Activated CD4-positive, alpha-beta memory T cell treated with anti-CD3 and anti-CD28 coated beads, Interleukin-2, amount 10 ng/mL, durations not matched to agents 7 days and 5 days (primary cell): ENCODE measurements at places on chromosomes 11 and 22.

DNA sequence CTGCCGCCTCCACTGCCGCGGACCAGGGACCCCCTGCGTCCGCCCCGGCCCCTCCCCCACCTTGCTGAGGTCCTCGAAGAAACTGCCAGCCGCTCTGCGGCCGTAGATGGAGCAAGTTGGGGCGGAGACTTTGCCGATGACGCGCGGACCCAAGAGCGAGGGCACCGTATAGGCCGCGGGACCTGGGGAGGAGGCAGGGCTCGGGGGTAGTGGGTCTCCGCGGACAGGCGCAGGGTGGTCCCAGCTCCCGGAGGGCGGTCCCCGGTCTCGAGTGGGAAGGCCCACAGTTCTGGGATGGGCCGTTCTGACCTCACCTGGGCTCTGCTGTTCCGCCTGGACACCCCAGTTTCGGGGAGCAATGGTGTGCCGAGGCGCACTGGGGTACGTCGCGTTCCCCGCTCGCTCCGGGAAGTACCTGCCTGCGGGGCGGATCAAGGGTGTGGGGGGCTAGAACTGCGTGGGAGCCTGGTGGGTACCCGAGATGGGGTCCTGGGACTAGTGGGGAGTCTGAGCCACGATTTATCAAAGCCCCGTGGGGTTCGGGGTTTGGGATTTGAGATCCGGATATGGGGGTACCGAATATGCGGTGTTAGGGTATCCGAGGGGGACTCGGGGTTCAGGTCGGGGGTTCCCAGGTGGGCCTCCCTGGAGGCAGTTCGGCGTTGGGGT, 1.2 kb upstream of the TYMP start:
- peak; percentile 90 for DNase-seq

- DNase-seq: no peak
Measured at GRCh38 chr22:48504519-48505140, 1323.0 kb downstream of the BRD1 start.

- DNase-seq: no peak
Measured at GRCh38 chr22:32306561-32306960, 51.1 kb upstream of the RFPL3 start.

DNA sequence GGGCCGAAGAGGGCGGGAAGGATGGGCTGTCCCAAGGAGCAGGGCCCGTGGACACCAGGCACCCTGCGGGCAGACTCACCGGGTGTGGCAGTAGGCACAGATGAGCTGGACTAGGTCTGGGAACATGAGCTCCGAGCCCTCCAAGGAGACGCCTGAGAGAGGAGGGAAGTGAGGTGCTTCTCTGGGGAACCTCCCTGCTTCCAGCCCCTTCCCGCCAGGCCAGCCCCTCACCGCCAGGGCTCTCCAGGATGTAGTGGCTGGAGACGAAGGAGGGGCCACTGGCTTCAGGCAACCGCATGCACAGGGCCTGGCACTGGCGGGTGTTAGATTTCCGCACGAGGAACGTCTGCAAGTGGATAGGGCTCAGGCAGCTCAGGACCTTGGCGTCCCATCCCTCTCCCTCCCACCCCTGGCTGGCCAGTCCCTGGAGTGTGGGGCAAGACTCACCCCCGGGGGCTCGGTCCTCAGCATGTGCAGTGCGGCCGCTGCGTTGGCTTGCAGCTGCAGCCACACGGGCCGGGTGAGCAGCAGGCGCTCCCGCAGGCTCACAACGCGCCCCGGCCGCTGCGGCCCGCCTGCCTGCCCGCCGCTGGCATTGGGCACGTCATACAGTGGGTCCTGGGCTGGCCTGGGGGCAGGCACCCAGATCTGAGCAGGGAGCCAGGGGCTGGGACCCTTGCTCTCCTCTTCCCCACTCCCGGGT, 552 bp downstream of the RIN1 start:
- DNase-seq: no peak

- DNase-seq: no peak
Measured at GRCh38 chr22:40236131-40236665, 58.5 kb downstream of the TNRC6B start.

- no peak for DNase-seq
Measured at GRCh38 chr22:25090225-25090890, 109.3 kb upstream of the CRYBB3 start.

DNA sequence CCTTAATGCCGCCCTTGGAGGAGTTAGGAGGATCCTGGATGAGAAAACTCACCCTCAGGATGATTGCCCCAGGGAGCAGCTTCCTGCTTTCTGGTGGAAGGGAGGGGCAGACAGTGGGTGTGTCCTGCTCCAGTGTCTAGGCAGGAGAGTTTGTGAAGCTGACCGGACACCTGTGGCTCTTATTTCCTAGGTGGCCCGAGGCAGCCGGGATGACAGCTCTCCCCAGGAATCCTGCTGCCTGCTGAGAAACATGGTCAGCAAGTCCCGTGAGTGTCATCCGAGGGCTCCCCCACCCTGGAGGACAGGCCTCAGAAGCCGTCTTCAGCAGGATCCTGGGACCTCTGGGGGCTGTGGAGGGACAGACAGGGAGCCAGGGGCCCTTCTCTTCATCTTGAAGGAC, 50.4 kb downstream of the ST3GAL4 start:
- no peak for DNase-seq

GRCh38 chr11:27227736-27228135, 135.3 kb downstream of the CCDC34 start:
- no peak for DNase-seq

DNA sequence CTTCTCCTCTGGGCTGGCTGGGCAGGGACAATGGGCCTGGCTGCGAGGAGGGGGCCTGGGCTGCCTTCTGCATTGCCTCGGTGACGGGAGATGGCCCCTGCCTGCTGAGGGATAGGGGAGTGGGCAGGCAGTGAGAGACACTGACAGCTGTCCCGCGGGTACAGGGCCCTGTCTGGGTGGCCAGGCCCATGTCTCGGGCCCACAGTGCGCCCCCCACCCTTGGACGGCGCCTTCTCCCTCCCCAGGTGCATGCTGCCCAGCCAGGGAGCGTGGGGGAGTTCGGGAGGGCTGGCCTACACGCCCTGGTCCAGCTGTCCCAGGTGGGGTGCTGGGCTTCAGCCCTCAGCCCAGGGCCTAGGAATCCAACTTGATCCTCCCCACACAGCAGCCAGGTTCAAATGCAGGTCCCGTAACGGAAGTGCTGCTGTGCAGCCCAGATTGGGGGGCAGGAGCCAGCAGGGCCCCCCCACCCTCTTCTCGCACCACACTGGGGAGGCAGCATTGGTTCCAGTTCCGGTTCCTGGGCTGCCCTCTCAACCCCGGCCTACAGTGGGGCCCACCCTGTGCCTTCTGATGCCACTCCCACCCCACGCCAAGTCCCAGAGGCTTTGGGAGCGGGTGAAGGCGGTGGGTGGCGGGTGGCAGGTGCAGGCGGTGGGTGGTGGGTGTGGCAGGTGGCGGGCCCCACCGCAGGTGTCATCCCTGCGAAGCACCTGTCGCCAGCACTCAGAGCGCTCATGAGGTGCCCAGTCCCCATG, 7.3 kb upstream of the TSSC4 start:
- no peak for DNase-seq

DNA sequence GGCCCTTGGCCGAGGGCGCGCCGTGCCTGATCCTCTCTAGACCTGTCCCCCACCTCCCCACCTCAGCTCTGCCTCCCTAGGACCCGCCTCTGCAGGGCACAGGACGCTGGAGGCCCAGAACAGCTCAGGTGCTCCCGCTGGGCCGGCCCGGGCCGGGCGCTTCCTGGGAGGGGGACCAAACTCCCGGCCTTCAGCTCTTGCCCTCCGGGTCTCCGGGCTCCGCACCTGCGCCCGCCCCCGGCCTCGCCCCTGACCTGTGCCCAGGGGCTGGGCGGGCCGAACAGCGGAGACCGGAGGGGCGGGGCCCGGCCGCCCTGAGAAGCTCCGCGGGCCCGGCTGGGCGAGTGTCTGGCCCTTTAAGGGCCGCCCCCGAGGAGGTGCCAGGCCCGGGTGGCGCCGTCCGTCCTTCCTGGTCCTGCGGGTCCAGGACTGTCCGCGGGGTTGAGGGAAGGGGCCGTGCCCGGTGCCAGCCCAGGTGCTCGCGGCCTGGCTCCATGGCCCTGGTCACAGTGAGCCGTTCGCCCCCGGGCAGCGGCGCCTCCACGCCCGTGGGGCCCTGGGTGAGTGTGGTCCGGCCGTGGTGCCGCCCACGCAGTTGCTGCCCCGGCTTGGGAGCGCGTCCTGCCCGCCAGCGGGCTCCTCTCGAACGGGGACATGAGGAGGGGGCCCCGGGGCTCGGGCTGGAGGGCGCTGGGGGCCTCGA, at the start of gene SSH3:
Gene SSH3, plus strand, starts transcription at position 399 of the 703 bp plus-strand sequence. Its CDS starts 96 bp downstream, at position 495.
- DNase-seq: peak; percentile 60

DNA sequence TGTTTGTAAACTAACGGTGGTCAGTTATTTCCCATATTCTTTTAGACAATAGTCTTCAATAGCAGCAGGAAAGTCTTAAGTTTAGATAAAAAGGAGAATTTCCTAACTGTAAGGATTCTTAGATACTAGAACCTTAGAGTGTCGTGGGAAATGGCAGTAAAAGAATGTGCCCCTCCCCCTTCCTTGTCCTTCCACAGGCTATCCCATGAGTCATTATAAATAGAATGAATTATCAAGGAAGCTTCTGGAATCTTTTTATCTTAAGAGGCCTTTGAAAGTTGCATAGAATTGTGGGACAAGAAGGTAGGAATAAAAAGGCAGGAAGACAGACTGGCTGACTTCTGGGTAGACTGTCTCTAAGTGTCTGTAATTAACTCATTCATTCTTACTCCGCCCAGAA, 165.2 kb upstream of the TBCEL start:
- no peak for DNase-seq

GRCh38 chr11:130511765-130512164, 63.3 kb downstream of the ADAMTS15 start:
- no peak for DNase-seq

DNA sequence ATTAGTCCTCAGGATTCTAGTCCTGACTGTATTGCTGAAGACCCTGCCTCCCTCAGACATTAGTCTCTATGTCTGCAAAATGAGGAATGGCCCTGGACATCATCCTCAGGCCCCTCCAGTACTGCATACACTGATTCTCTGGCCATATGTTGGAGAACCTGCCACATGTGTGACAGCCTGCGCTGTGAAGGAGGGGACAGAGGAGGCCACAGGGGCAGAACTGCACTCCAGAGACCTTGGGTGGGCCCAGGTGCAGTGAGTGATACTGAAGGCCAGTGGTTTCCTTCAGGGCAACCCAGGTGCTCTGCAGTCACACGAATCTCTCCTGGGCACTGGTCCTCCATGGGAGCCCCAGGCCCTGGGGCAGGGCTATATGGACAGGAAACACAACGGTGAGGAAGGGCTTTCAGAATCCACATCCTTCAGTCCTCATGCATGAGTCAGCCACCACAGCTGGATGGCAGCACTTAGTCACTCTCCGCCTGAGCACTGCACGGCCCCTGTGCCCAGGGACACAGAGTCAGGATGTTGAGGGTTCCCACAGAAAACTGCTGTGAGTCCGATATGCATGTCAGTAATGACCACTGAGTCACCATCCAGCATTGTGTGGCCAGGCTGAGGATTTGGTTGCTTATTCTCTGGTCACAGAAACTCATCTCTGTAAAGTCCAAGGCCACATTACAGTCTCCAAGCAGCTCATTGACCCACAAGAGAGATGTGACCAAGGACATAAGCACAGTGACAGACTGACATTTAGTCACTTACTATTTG, 39.7 kb downstream of the ME3 start:
- peak; percentile 65 for DNase-seq

GRCh38 chr11:104320097-104320496, 156.2 kb upstream of the PDGFD start:
- DNase-seq: no peak

GRCh38 chr11:44185522-44185921, 90.0 kb downstream of the EXT2 start:
- DNase-seq: no peak

- DNase-seq: no peak
Measured at GRCh38 chr11:104876324-104876723, 21.9 kb downstream of the CASP12 start.

DNA sequence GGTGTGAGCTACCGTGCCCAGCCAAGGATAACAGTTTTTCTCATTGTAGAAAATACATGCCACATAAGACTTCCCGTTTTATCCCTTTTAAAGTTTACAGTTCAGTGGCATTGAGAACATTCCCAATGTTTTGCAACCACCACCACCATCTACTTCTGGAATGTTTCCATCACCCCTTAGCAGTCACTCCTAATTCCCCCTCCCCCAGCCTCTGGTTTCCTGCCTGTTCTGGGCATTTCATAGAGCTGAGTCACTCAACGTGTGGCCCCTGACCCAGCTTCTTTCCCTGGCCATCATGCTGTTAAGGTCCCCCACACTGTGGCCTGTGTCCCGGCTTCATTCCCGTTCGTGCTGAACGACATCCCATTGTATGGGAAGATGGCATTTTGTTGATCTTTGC, 30.7 kb downstream of the FGF4 start:
- DNase-seq: no peak

DNA sequence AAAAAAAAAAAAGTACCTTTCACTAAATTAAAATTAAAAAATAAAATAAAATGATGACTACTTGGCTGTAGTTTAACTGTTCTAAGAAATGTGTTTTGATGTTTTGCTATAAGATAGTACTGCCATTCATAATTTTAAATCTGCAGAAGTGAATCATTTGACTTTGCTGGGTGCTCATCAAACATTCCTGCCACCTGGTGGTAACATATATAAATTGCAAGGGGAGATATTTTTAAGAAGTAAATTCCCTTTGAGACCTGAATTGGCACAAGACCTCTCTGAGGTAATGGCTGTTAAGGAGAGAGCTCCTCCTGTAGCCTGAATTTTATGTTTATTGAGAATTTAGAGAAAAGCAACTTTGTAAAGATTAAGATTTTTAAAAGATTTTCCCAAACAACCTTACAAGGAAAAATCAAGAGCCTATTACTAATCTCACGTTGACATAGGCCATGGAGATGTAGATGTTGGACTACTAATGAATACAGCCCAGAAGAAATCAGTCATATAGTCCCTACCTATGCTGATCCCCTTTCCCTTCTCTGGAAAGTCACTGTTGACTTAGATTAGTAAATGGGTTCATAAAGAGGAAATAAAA, 11.9 kb upstream of the NARS2 start:
- DNase-seq: no peak

- no peak for DNase-seq
Measured at GRCh38 chr11:64862987-64863390, 15.4 kb downstream of the EHD1 start.

GRCh38 chr11:6319001-6319703, 1.1 kb downstream of the CAVIN3 start:
- no peak for DNase-seq

DNA sequence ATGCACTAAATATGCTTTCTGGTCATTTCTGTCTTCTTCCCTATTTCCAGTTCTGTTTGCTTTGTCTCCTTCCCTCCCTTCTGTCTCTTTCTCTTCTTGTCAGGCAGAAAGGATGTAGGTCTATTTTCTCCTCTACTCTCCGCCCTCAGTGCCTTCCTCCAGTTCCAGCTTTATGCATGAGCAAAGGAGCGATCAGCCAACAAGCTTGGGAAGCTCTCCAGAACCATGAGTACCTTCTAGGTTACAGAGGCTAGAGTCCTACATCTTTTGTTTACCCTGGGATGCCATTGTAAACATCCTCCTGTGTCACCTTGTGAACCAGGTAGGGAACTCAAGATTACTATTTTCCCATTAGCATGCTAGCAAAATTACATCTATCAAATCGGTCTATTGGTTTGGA, 7.9 kb upstream of the SPON1 start:
- DNase-seq: no peak

GRCh38 chr22:38614332-38615063, 41.7 kb downstream of the FAM227A start:
- DNase-seq: no peak
